AG09319 (cell line): ENCODE measurements at places on chromosomes 1 and 21.
A peak's percentile ranks its signal among the peaks of the same experiment; 100 is the strongest.

DNA sequence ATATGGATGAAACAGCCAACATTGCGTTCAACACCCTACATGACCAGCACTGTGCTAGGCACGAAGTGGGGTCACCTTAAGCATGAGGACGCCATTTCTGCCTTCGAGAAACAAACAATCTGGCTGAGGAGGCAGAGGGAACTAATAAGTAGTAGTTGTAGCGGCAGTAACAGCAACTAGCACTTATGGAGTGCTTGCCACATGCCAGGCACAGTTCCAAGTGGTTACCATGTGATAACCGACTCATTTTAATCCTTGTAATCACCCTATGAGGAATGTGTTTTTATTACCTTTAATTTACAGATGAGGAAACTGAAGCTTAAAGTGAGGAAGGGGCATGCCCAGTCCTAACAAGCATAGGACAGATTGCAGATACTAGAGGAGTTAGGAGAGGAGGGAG lies 33.7 kb downstream of the KCND3 start:
- DNase-seq, result no peak

- DNase-seq, result peak; percentile 15
Measured at GRCh38 chr1:6083801-6084446, 38.2 kb downstream of the KCNAB2 start.

GRCh38 chr1:229544587-229544986 lies 13.9 kb downstream of the ABCB10 start:
- no peak for DNase-seq

DNA sequence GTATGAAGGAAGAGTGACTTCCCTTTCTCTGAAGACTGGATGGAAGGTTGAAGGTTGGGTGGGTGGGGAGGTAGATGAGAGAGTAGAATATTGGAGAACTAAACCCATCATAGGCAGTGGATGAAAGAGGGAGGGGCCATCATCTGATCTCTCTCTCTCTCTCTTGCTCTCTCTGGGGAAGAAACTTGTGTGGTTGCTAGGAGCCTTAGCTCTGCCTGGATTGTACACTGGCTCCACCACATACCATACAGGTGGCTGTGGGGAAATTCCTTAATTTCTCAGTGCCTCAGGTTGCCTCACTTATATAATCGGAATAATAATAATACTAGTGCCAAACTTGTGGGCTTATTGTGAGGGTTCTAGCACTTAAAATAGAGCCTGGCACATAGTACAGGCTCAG lies 9.5 kb downstream of the XCL1 start:
- DNase-seq, result no peak

DNA sequence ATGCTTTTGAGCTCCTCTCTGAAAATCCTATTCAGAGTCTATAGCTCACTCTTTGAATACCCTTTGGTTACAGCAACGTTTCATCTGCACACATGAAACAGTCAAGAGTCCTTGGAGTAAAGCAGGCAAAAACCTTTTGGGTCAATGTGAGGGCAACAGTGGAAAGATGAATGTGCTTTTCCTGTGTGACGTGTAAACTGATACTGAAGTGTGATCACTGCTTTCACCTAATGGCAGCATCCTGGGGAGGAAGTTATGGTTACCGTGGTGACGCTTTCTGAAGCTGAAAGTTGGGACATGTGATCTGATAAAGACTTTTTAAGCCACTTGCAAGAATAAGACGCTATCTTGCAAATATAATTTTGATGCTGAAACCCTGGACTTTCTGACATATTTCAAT lies 160.0 kb downstream of the SEC16B start:
- DNase-seq, result no peak

DNA sequence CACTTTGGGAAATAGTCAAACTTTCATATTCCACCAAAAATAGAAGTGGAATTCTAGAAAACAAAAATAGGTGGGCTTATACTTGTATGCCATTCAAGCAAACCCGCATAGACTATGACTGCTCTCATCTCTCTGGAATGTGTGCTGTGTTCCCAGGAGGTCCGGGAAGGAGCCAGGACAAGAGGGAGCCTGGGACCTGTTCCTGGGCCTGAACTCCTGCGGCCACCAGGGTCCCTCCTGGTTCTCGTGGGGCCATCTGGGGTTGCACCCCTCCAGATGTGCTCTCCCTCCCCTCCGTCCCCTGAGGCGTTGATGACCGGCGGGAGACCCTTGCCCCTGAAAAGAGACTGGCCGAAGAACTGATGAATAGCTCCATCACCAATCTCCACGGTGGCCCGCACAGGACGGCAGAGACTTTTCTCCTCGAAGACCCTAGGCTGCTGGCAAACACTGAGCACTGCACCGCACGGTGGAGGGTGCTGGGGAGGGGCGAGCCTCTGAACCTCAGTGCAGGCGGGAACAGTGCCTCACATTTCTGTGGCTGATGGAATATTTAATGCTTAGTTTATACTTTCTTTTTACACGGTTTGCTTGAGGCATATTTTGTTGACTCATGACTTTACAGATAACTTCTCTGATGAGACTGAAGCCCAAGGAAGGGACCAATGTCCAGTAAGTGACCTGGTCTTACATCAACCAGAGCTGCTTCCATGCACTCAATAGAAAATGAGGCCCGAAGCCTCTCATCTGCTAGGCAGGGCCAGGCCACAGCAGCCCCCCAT lies 9.6 kb upstream of the ADARB1 start:
- no peak for DNase-seq

DNA sequence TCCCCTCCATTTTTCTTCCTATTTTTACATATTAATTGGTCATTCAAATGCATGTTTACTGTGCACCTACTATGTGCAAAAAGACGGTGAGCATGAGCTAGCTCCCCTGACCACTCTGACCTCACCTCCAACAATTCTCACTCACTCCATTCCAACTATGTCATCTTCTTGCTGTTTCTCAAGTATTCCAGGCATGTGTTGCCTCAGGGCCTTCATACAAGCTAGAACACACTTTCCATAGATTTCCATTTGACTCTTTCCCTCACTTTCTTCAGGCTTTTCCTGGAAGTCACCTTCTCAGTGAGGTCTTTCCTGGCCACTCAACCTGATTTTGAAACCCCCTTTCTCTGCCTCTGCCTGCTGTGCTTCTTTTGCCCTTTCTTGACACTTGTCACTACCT lies 32.6 kb downstream of the CHIA start:
- DNase-seq, result no peak

- DNase-seq, result no peak
Measured at GRCh38 chr1:59814180-59814900, 409 bp upstream of the HOOK1 start.

DNA sequence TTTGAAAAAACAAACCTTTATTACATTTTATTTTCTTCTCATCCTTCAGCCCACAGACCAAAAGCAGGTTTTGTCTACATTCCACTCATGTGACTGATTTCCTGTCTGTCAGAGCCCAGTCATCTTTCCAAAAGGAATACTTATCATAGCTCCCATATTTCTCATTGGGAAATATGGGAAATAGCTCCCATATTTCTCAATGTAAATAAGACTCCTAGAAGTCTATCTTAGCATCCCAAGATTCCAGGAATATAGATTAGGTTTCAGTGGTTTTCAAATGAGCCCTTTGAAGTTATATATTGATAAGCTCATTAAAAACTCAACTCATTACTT lies 19.1 kb upstream of the NRDC start:
- DNase-seq, result peak; percentile 49

- no peak for DNase-seq
Measured at GRCh38 chr1:156487862-156488261, 12.7 kb downstream of the MEF2D start.

DNA sequence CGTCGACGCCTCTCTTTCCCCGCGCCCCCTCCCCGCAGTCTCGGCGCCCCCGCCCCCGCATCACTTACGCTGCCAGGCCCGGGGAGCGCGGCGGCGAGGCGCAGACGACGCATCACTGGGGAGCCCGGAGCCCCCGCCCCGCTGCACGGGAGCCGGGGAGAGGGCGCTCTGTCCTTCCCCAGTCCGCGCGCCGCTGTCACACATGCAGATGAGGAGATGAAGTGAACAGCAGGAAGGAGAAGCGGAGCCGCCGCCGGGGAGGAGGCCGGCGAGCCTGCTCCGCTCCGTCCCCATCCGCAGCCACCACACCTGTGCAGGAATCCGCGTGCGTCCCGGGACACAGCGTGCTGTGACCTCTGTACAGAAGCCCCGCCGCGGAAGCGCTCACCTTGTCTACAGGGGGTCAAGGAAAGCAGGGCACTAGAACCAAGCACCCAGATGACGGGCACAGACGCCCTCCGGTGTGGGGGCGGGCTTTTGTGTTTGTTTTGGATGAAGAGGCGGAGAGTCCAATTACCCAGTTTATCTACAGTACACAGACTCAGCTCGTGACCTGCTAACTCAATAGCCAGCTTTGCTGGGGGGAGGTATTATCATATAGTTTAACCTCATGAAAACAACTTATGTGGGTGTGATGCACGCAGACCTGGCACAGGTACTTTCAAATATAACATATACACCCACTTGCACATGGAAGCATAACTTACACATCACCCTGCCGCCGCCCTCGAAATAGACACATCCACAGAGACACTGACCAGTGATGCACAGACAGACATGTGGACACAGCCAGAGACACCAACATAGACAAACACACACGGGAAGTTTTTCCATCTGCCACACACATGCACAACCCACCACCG lies 12.4 kb downstream of the KLHDC8A start:
- DNase-seq, result no peak

DNA sequence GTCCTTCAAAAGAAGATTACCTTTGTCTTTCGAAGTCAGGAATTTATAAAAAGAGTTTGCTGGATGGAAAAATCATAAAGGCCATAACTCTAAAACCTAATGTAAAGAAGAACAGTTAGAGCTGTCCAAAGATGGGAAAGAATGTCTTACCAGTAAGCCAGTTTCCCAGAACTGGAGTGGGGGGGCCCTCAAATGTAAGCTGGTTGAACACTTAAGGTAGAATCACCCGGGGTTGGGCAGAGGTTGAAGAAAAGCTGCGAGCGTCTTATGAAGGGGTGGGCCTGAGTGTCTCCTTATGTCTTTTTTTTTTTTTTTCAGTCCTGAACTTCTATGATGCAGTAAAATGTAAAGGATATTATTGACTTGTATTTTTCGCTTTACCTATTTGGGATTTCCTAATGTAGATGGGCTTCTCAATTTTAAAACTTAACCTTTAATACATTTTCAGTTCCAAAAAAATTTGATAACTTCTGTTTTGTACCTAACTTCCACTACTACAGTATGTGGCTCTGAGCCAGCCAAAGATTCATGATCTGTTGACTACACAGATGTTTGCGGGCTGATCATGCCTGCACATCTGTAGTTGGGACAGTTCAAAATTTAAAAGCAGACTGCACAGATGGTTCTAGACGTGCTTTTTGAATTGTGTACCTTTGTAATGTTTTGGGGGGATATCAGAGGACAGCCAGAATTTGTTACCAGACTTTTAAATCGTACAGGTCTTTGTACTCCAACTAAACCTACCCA lies 43.6 kb downstream of the NFYC start:
- DNase-seq, result no peak

- DNase-seq, result no peak
Measured at GRCh38 chr21:42591170-42591869, 62.1 kb upstream of the PDE9A start.

DNA sequence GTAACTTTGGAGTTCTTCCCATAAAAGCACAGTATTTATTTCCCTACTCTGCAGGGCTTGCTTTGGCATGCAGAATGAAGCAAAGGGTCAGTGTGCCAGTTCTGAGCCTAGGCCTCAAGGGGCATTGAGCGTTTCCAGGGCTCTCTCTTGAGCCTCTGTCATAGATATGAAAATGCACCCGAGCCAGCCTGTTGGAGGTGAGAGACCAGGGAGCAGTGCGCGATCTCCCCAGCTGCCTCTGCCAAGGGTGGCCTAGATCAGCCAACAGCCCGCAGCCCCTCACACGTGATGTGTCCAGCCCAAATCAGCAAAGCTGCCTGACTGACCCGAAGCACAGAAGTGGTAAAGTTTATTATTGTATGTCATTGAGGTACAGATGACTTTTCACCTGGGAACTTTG lies 63.7 kb downstream of the TENT5C start:
- no peak for DNase-seq

DNA sequence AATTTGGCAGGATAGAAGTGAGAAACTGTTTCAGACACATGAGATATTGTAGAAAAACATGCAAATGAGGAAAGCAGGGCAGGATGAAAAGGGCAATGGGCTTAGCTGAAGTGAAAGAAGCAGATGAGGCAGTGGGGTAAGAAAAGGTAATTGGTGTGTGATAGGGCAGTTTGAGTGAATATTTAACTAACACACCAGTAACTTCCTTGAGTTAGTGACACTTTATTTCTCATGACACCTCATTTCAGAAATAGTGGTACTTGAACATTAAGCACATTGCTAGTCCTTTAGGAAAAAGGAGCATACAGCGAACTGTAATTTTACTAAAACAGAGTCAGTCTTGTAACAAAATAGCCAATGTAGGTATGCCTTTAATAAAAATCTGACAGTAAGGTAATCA lies 415.0 kb downstream of the DPYD start:
- DNase-seq, result no peak

DNA sequence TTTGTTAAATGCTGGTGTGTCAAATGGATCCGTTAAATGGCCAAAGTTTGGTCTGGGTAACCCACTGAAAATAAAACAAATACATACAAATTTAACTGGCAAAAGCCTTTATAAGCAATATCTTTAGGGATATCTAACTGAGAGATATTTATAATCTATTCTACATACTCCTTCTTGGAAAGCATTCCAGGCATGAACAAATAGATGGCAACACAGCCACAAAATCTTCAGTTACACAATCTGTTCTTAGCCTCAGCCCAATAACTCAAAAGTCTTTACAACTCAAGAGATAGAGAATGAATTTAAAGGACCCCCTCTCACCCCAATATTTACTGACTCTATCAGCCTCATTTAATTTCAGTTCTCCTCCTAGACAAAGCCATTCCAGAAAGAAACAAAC lies 58.7 kb downstream of the NRDC start:
- DNase-seq, result no peak

GRCh38 chr1:155835548-155835947 lies 21.5 kb downstream of the GON4L start:
- DNase-seq, result no peak

- no peak for DNase-seq
Measured at GRCh38 chr1:117780687-117781475, 148.5 kb downstream of the GDAP2 start.

DNA sequence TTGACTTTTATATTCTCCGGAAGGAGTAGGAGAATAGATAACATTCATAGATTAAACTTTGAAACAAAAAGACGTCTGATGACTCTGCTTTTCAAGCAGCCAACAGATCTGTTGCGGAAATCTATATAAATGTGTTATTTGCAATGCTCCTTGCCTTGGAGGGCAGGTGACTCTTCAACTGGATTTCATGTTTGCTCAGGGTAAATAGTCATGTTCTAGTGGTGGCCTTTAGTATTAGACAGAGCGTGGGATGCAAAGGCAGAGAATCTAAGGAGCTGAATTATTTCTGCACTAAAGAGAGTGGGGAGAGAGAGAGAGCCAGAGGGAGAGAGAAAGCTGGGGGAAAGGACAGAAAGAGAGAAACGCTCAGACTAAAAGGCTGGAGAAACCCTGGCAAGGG lies 454.3 kb downstream of the AJAP1 start:
- no peak for DNase-seq
